ENCODE measurements at places on chromosomes 6 and 20.

DNA sequence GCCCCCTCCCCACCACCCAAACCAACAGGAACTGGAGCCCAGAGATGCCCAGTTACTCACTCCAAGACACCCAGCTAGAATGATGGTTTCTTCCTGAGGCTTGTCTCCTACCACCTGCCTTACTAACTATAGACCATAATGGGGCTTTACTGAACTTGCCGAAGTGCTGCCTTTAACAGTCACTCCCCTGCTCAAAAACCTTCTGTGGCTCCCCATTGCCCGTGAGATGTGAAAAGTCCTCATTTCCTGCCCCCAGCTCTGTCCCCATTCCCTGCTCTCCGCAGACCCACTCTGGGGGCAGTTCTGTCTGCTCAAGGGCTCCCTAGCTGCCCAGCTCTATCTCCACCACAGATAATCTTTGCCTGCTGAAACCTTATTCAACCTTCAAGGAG, 4.9 kb downstream of the SIGLEC1 start:
- DNase-seq = no peak

DNA sequence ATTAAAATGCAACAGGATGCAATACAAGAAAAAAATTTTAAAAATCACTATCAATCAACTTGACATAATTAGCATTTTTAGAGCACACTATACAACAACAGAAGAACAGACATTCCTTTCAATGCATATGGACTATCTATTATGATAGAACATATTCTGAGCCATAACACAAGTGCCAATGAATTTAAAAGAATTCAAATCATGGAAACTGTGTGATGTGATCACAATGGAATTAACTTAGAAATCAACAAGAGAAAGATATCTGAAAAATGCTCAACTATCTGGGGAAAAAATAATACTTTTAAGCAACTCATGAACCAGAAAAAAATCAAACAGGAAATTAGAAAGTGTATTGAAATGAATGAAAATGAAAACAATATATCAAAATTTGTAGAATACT, 106.3 kb downstream of the ADTRP start:
- DNase-seq = no peak

- DNase-seq = no peak
These were observed 232.8 kb downstream of the GJA1 start for GRCh38 chr6:121668259-121668658.

GRCh38 chr6:139577763-139578604, 203.5 kb upstream of the CITED2 start:
- DNase-seq = no peak

DNA sequence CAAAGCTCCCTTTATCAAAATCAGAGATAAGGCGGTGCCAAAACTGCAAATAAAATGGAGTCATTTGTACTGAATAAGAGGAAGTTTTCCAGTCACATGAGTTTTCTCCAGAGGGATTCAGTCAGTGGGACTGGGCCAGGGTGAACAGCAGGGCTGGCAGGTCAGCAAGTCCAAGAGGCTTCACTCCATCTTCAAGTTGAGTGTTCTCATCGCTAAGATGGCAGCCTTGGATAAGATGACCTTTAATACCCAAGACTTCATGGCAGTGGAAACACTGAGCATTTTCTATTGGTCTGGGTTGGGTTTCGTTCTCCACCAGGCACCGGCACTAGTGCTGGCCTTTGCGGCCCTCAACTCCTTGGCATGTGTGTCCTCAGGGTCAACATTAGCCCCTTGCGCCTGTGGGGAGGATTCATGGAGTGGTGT, 29.3 kb upstream of the IGF2R start:
- no peak for DNase-seq

- no peak for DNase-seq
These were observed 101.2 kb downstream of the ATP9A start for GRCh38 chr20:51667002-51667408.

GRCh38 chr20:32966881-32967781, 37.1 kb downstream of the SUN5 start:
- DNase-seq = peak; percentile 68

DNA sequence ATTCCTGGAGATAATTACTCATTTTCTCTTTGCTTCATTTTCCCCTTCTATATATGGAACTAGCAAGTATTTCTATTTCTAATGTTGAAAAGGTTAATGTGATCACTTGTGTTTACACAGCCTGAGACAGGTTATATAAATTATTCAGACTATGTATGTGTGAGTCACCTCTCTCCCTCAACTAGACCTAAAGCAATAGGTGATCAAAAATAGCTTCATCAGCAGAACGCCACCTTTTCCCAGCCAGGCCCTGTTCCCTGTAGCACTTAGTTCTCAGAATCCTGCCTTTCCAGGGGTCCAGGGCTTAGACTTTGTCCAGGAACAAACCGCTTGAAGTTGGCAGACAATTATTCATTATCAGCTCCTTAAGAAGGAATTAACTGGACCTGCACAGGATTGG, 125.3 kb upstream of the EXOC2 start:
- no peak for DNase-seq

DNA sequence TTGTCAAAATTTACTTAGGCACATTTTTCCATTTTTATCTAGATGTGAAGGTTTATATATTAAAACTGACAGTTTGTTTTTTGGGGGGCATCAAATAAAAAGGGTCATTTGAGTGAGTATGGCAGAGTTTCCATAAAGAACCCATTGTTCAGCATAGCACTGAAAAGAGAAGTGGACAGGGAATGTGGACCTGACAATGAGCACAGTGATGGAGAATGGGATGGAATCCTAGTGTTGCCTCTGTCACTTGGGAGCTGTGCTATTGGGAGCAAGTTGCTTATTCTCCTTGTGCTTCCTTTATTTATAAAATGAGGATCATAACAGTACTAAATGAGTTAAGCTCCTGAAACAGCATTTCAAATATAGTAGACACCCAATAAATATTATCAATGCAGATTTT, 130.7 kb upstream of the SIM1 start:
- DNase-seq = no peak
